ENCODE measurements at places on chromosomes 13 and 19.
A peak's percentile ranks its signal among the peaks of the same experiment; 100 is the strongest.

DNA sequence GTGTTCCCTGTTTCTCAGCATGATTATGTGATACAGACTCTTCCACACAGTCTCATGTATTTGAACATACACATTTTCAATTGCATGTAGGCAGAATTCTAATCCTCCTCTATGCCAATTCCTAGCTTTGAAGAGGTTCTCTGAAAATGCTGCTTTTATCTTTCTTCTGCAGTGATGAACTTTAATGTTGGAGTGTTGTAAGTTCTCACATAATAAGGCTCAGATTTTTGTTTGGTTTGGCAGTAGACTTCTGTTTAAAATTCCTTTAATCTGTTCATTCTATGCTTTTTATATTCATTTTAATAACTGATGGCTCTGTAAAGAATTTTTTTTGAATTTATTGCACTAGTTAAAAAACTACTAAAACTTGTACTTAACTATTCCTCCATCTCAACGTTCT lies 225.8 kb downstream of the GGACT start:
- DNase-seq, result no peak

DNA sequence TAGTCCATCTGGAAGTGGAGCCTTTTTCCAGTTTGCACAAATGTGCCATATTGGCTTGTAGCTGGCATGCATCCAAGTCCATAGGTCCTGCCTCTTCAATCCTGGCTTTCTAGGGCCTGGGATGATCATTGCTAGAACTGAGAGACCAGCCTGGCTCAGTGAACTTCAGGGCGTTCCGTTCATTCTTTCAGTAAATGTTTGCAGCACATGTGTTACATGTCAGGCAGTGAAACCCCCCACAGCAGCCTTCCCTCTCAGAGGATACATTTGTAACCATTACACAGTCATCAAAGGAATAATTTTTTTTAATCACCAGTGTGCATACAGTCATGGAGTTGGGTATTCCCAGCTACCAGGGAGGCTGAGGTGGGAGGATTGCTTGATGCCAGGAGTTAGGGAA lies 9.7 kb downstream of the FUT2 start:
- no peak for DNase-seq

DNA sequence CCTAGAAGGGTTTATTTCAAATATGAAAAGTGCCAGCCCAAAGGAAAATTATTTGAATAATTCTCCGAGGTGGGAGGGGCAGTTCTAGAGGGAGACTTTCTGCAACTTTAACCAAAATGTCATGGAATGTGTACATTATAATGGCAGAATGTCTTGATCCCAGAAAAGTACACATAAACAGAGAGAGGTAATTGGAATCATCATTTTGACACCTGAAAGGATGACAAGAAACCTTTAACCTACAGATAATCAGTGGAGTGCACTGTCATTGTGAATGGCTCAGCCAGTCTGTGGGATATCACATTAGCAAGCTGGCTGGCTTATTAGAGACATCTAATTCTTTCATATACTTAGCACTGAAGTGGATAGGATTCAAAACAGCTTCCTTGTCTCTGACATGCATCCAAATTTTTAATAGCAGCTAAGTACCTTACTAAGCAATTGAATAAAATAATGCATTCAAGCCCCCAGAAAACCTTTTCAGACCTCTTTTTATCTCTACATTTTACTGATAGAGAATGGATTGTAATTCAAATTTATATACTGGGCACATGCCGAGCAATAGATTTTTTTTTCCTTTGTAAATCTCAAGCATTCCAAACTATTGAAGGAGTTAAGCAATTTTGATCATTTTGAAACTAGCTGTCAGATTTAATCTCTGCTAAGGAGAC lies 468.6 kb downstream of the COG6 start:
- DNase-seq, result no peak

DNA sequence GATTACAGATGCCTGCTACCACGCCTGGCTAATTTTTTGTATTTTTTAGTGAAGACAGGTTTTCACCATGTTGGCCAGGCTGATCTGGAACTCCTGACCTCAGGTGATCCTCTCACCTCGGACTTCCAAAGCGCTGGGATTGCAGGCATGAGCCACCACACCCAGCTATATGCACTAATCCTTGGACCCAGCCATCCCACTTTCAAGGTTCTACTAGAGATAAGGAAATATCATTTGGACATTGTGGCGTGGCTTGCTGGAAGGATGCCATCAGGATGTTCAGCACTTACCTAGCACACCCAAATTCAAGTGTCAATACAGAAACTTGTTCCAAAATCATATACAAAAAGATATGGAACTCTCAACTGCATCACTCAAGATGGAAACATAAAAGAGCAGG lies 136.4 kb downstream of the ABCC4 start:
- no peak for DNase-seq

DNA sequence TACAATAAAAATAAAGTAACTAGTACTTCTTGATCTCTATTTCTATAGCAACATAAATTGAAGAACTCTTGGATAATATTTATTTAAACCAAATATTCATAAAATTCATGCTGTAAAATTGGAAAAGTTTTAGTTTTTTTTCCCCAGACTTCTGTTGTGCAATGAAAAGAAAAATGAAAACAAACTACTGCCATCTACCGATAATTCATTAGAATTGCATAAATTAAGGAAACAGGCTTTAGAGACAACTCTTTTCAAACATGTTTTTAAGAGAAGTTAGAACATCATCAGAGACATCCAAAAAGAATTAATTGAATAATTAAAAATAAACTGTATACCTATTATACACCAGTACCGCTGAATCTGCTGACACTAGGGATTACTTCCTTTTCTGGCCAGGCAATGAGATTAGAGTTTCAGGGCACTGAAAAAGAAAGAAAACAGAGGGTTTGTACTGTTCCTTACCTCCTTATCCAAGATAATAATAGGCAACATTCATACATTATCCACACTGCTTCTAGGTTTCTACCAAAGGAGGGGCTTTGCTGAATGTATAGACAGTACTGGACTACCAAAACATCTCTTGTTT lies 4.9 kb downstream of the CCDC122 start:
- DNase-seq, result peak; percentile 16

GRCh38 chr19:19654441-19654840 lies 9.0 kb downstream of the ATP13A1 start:
- DNase-seq, result no peak

DNA sequence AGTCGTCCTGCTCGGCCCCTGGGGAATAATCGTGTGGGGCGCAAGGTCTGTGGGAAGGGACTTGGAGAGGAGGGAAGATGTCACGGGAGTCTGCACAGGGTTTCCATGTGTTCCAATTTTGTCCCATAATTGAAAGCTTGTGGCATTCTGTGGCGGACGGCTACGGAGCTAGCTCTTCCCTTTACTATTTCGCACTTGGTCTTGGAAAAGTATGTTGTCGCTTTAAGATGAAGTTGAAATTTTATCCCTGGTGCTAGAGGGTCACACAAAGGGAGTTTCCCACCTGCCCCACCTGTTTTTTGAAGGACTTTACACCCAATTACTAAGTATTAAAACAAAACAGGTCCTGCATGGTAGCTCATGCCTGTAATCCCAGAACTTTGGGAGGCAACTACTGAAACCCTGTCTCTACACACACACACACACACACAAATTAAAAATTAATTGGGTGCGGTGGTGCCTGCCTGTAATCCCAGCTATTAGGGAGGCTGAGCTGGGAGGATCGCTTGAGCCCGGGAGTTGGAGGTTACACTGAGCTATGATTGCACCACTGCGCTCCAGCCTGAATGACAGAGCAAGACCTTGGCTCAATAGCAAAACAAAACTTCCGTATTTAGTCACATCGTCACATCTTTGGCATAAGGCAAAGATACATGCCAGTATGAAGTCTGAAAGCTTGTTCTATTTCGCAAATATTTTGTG lies 967 bp upstream of the TPT1 start:
- DNase-seq, result no peak

DNA sequence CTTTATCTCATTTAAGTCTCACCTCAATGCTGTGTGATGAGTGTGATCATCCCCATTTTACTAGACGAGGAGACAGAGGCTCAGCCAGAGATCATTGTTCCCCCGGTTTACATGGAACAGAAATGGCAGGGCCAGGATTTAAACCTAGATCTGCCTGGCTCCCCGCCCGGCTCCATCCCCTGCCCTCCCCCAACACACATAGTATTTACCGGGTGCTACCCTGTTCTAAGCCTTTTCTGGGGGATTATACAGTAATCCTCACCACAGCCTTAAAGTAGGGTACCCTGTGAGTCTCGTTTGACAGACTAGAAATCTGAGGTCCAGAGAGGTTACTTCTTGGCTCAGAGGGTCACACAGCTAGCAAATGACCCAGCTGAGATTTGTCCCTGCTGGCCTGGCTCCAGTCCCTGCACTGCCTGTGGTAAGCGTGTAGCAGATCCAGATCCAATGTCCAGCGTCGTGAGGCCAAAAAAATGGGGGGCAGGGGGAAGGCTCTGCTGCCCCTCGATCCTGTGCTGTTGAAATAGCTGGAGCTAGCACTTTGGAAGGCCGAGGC lies 3.8 kb upstream of the KLC3 start:
- DNase-seq, result no peak

- DNase-seq, result no peak
Measured at GRCh38 chr19:31450696-31451095, 101.5 kb upstream of the TSHZ3 start.

GRCh38 chr19:5287066-5287465 lies 53.5 kb downstream of the PTPRS start:
- DNase-seq, result no peak

GRCh38 chr13:31850041-31850555 lies 110.8 kb downstream of the RXFP2 start:
- DNase-seq, result no peak

DNA sequence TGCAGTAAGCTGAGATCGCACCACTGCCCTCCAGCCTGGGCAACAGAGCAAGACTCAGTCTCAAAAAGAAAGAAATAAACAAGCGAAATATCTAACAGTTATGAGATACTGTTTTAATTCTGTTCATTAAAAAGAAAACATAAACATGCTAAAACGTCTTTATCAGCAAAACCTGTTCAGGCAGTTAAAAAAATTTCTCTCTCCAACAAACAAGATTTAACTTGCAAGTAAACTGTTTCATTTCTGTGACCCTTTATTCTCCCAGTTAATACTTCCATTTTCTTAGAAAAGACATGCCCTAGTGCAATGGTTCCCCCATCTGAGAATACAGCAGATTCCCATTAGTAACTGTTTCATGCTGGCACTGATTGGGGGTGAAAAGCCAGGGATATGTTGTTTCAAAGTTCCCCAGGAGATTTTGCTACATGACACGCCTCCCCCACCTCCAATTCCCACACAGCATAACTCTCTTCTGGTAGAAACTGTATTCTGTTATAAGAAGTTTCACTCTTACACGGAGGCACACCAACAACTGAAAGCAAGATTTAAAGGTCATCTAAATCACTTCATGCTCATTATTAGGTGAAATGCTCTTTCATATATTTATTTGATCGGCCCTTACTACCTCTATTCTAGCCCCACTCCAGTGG lies 24.4 kb downstream of the ELF1 start:
- DNase-seq, result no peak

GRCh38 chr13:82480415-82480814 lies 1401.9 kb downstream of the SLITRK1 start:
- DNase-seq, result no peak

GRCh38 chr19:17125728-17126677 lies 50.4 kb downstream of the MYO9B start:
- peak; percentile 82 for DNase-seq

DNA sequence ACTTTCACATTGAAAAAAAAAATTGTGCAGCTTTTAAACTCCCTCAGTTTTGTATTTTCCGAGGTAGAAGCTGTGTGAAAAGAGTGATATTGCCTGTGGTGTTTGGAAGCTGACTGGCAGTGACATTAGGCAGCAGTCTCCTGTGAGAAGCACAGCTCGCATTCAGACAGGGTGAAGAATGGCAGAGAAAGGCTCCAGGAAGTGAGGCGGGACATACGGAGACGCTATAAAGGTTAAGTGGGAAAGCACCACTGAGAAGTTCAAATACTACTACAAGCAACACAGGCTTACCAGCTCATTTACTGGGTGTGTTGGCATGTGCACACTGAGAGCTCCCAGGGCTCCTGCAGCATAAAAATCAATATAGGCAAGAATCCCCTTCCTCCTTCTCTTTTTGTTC lies 88.4 kb downstream of the RXFP2 start:
- no peak for DNase-seq

- peak; percentile 48 for DNase-seq
Measured at GRCh38 chr13:99605420-99606323, 104.4 kb downstream of the TM9SF2 start.

DNA sequence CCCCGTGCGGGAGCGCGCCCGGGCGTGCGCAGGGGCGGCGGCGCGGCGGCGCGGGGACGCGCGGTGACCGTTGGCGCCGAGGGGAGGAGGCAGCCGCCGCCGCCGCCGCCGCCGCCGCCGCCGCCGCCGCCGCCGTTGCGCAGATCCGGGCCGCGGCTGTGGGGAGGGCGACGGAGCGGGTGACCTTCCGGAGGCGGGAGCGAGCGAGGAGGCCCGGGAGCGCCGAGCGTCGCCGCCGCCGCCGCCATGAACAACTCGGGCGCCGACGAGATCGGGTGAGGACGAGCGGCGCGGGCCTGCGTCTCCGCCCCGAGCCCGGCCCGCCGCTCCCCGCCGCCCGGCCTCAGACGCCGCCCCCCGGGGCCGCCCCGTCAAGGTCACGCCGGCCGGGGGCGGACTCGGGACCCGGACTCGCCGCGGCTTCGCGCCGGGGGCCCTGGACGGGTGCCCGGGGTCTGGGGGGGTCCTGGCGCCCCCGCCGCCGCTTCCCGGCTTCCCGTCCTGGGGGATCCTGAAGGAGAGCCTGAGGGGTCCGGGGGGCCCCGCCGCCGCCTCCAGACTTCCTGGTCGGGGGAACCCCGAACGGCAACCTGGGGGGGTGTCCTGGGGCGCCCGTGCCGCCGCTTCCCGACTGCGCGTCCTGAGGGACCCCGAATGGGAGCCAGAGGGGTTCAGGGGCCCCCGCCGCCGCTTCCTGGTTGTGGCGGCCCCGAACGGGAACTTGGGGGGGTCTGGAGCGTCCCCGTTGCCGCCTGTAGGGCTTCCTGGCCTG lies at the start of gene DAZAP1:
DAZAP1 (plus strand) TSS at position 59 of the 772 bp plus-strand sequence; CDS start at position 247, 188 bp downstream.
- DNase-seq, result peak; percentile 23

GRCh38 chr13:107209824-107210722 lies 642.1 kb upstream of the ARGLU1 start:
- no peak for DNase-seq

GRCh38 chr13:111267784-111268183 lies 52.7 kb upstream of the TEX29 start:
- no peak for DNase-seq

GRCh38 chr19:45577111-45577905 lies 7.3 kb downstream of the OPA3 start:
- DNase-seq, result no peak

- no peak for DNase-seq
Measured at GRCh38 chr13:102582256-102582655, 14.5 kb upstream of the TPP2 start.

- peak; percentile 51 for DNase-seq
Measured at GRCh38 chr19:45446295-45446694, 21.5 kb upstream of the FOSB start.

DNA sequence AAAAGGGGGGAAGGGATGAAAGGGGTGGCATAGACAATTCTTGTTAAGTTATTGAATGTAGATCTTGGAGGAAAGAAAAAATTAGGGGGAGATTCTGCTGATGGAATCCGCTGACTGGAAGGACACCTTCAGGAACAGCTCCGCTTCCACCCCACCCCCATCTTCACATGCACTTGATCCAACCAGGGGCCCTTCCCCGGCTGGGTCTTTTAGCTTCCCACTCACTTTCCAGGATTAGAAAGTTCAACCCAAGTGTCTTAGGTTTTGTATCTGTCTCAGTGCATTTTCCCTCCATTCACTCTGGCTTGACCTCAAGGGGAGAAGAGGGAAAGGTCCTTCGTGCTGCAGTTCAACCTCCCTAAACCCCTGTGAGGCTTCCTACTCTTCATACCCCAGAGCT lies 141.4 kb downstream of the IRS2 start:
- DNase-seq, result no peak

All from activated CD4-positive, alpha-beta T cell treated with anti-CD3 and anti-CD28 coated beads, Interleukin-2, Interleukin-6, amounts not matched to agents 100 ng/mL and 50 ng/mL, durations not matched to agents 16 hours and 8 hours (primary cell).